ENCODE measurements at places on chromosomes 16 and 17.

- no peak for DNase-seq
Measured at GRCh38 chr16:30472328-30472942, at the start of gene ITGAL. ITGAL (plus strand) TSS chr16:30472742; CDS start chr16:30472838, 96 bp downstream.

- DNase-seq: no peak
Measured at GRCh38 chr17:19752216-19753050, 4.3 kb upstream of the ALDH3A1 start.

DNA sequence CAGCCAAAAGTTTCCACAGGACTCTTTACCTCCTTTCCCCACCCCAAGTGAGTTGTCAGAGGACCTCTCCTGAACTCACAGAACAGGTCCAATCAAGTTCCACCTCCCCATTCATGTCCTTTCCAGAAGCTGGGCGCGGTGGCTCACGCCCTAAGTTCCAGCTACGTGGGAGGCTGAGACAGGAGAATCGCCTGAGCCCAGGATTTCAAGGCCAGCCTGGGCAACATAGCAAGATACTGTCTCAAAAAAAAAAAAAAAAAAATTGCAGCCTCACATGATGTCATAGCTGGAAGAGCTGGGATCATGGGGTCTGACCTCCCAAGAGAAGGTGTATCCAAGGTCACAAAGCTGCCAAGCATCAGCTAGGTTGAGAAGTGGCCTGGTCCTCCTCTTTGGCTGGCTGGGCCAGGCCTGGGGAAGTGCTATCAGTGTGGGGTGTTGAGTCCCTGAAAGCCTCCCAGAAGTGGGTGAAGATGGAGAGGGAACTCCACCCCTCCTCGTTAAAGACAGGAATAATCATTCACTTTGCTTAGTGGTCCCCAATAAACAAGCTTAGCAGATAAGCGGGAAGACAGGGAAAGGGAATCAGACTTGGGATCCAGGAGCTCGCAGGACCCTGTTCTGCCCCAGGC is 5.5 kb upstream of the MNT start:
- no peak for DNase-seq

DNA sequence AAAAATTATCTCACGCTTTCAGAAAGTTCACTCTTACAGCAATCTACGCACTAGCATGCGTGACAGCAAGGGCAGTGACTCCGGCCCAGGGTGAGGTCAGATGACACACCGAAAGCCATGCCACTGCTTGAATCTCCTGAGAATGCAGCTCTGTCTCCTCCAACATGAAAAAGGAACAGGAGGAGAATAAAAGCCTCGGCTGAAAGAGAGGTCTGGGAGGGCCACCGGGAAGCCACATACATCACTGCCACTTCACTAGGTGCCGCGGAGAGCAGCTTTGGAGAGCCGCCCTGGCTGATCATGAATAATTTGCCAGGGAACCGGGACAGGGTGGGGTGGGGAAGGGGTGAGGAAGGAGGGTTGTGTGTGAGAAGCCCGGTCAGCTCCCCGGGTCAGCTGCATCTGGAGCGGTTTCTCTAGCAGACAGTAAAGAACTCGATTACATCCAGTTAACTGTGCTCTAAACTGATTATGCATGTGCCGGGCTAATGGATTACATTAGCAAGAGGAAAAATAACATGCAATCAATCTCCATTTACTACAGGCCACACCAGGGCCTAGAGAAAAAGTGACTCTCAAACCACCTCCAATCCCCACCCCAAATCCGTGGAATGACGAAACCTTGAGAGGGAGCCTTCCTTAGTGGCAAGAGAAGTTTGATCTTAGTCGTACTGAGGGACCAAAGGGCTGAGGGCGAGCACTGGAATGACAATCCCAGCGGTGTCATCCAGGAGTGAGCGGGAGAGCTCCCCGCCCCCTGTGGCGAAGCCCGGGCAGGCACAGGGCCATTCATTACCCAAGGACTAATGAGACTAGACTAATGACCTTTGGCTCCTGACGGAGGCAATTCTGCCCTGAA is 100.3 kb downstream of the ZFHX3 start:
- DNase-seq: no peak

- no peak for DNase-seq
Measured at GRCh38 chr17:8614988-8615387, 15.5 kb downstream of the MYH10 start.

DNA sequence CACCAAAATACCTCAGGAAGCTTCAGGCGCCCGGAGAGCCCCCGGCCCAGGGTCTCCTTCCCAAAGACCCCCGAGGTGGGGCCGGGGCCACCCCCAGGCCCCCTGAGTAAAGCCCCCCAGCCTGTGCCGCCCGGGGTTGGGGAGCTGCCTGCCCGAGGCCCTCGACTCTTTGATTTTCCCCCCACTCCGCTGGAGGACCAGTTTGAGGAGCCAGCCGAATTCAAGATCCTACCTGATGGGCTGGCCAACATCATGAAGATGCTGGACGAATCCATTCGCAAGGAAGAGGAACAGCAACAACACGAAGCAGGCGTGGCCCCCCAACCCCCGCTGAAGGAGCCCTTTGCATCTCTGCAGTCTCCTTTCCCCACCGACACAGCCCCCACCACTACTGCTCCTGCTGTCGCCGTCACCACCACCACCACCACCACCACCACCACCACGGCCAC is 6.7 kb upstream of the TMEM88 start:
- DNase-seq: no peak

DNA sequence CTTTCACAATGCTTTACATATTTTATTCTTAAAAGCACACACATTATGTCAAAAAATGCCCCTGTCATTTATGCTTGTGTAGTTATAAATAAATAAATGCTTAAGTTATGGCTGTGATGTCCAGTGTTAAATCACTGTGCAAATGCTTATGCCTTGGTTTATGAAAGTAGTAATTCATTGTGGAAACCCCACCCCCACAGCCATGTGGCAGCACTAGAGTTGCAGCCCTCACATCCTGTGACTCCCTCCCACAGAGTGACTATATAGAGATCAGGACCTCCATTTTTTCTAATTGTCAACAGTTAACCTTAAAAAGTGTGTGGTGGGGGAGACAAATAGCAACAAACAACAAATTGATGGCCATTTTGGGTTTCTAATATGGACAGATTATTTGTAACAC is 2.4 kb downstream of the SKAP1 start:
- DNase-seq: no peak

GRCh38 chr17:50547035-50547735 is at the start of gene SPATA20:
SPATA20 (plus strand) TSS chr17:50547174; CDS start chr17:50547209, 35 bp downstream.
- DNase-seq: peak; percentile 29

DNA sequence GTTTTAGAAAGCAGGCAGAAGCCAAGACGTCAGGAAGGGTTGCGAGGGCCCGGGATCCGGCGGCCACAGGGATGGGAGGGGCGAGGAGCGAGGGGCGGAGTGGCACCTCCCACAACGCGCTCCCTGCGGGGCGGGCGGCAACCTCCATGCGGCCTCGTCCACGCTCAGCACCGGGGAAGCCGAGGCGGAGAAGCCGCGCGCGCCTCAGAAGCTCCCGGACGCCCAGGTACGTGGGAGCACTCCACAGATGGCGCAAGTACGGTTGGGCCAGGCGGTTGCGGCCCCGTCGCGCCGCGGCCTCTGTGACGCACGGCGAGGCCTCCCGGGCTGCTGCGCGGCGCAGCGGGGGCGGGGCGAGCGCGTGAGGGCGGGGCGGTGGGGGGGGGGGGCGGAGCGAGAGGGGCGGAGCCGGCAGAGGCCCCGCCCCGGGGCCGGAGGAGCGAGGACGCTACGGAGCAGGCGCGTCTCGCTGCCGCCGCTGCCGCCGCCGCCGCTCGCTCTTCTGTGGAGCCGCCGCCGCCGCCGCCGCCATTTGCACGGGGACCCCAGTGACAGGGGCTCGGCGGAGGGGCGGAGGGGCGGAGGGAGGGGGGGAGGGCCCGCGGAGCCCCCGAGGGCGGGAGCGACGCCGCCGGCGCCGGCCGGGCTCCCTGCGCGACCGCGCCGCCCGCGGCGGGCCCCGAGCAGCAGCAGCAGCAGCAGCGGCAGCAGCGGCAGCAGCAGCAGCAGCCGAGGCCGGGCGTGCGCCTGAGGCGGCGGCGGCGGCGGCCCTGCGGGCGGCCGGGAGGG is at the start of gene TENT4B:
TSS of gene TENT4B (plus strand) at position 500 of the 789 bp plus-strand sequence. CDS start 316 bp downstream, outside the sequence.
- DNase-seq: no peak

GRCh38 chr16:50304467-50305440 is 38.4 kb downstream of the ADCY7 start:
- no peak for DNase-seq

All from BJ (cell line).